NCI-H2029 (cell line): ENCODE measurements at places on chromosomes 4 and X.

DNA sequence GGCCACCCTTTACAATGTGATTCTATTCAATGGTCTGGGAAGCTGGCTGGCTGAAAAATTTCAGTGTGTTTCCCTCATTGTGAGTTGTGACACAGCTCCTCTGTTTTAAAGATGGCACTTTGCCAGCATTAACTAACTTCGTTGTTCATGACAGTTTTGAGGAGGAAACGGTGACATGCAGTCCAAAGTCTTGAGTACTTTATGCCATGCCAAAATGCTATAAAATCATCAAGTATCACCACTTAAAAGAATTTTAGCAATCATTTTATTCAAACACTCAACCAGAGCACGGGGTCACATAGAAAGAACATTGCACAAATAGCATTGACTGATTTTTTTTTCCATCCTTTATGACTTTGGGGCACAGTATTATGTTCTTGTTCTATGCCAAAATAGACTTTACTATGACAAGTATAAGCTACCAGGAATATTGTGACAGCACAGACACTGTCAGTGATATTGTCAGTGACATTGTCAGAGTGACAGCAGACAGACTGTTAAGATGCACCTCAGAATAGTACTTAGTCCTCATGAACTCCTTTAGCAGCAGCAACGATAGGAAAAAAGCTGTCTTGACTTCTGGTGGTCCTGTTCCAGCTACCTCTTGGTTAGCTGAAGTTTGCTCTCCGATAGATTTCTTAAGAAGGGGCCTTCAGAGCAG lies 46.7 kb downstream of the CXCL13 start:
- no peak for DNase-seq

GRCh38 chr4:90536408-90536807 lies 409.2 kb downstream of the CCSER1 start:
- no peak for DNase-seq

DNA sequence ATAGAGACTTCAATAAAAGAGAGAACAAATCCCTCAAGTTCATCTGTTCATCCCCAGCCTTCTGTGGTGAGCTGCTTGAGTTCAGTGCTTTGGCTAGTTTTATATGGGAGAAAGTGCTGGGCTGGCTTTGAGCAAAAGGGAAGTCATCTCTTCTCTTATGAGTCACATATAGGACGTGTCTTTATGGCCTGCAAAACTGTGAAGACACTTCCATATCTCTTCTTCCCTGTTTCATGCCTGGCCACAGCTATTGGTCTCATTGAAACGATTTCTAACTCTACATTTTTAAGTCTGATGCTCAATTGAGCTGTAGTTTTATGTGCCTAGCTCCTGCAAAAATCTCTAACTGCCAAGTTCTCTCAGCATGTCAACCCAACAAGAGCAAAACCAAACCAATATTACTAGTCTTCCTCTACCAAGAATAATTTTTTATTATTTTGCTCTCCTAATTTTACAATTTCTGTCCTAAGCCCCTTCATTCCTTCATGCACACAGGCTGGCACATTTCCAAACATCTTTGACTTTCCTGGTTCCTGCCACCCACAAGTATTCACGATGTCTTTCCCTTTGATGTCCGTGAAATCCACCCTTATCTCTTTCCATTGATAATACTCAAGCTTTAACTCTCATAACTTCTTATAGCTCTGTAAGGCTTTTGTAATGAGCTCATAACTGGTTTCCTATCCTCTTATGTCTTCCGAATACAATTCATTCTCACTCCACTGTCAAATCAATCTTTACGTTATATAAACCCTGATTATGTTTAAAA lies 165.3 kb downstream of the BTC start:
- DNase-seq = no peak

- DNase-seq = no peak
Measured at GRCh38 chr4:70586841-70587240, 5.2 kb upstream of the AMBN start.

GRCh38 chrX:119984652-119985051 lies 41.1 kb upstream of the NKAP start:
- no peak for DNase-seq

DNA sequence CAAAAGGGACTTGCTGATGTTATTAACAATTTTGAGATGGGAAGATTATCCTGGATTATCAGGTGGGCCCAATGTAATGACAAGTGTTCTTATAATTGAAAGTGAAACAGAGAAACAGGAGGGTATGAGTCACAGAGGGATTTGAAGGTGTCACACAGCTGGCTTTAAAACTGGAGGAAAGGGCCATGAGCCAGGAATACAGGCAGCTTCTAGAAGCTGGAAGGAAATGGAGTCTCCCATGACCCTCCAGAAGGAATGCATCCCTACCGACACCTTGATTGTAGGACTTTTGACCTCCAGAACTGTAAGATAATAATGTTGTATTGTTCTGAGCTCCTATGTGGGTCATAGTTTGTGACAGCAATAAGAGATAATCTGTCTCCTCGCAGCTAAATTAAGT lies 98.0 kb upstream of the STIM2 start:
- DNase-seq = no peak
